ENCODE measurements at places on chromosomes 4 and X.

DNA sequence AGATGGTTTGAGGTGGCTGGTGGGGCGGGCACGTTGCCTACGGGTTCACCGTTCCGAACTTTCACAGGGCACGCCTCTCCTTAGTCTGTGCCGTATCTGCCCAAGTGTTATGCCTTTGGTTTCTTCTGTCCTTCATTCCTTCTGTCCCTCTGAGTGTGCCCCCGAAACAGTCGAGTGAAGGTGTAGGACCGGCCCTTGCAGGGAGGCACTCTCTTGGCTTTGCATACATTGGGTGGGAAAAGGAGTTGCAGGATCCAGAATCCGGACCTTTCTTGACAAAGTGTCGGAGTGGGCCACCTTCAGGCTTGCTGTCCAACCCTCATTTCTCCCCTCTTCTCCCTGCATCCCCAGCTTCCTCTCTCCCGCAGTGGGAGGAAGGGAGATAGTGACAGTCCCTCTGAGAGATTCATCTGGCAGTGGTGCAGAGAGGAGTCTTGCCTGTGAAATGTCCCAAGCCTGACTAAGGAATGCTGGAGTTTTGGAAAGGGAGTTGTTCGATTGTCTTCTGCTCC lies 569 bp downstream of the ARFIP1 start:
- peak; percentile 11 for DNase-seq

DNA sequence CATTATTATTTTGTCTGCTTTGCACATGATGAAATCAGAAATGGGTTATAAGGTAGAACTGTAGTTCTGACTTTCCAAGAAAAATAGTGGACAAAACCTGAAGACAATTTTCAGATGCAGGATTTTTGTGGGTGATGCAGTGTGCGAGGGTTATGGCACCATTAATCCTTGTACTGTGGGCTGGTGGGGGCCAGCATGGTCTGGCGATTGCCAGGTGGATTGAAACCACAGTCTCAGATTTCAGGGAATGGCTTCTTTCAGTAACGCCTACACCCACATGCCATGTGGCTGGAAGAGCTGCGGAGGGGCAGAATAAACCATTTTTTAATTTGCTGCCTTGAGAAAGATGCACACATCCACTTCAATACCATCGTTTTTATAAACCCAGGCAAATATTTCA lies 150.5 kb downstream of the ARSF start:
- no peak for DNase-seq

DNA sequence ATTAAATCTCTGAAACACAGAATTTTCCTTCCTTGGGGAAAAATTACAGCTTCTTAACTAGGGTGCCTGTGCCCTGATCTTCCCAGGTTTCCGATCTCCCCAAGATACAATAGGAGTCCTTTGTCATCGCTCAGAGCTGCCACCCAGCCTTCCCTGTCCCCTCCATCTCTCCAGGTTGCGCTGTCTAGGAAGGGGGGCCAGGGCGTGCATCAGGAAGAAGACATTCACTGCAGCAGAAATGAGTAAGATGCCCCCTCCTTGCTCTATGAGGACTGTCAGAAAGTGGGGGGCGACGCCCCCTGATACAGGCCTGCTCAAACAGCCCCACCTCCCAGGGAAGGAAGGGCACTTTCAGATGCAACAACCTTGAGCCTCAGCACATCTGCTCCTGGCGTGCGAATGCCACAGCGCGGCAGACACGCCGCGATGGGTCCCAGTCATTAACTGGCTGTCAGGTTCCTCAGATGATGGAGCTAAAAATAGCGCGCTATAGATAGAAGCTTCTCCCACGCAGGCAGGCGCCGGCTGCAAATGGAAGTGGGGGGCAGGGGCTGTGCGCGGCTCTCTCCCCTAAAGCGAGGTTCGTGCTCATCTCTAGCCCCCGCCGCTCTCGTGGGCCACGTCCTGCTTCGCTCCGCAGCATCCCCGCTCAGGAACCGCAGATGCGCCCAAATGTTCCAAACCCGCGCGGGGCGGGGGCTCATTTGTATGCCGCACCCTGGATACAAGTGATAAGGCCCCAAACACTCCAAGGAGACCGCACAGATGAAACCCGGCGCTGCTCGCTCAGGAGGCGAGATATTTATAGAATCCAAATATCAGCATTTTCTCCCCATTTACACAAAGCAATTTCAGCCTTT lies 57.6 kb upstream of the LGI2 start:
- DNase-seq = peak; percentile 35

- DNase-seq = no peak
Measured at GRCh38 chr4:8308144-8308543, 38.6 kb downstream of the HTRA3 start.

DNA sequence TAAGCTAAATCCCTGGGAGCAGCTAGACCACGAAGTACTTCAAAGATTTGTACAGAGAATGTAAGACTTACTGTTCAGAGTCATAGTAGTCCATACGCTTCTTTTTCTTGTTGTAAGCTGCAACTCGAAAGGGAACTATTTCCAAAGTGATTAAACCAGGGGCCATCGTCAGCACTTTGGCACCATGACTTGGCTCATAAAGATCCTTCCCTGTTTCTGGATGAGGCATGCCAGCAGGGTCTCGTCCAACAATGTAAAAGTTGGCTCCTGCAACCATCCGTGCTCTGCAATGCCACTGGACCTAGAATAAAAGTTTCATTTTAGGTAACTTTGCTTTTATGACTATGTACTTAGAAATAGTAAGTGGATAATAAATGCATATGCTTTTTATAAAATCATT lies 88.5 kb downstream of the PAPSS1 start:
- no peak for DNase-seq

- DNase-seq = no peak
Measured at GRCh38 chrX:154004315-154004714, 15.4 kb downstream of the IRAK1 start.

DNA sequence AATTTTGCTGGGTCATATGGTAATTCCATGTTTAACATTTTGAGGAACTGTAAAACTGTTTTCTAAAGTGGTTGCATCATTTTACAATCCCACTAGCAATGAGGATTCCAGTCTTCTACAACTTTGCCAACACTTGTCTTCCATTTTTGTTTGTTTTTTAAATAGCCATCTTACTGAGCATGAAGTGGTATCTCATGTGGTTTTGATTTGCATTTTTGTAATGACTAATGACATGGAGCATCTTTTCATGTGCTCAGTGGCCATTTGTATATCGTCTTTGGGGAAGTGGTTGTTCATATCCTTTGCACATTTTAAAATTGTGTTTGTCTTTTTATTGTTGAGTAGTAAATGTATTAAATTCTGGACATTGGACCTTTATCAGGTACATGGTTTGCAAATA lies 94.7 kb downstream of the TMEM131L start:
- peak; percentile 51 for DNase-seq

All from suppressor macrophage treated with lipopolysaccharide for 4 hours (primary cell).